ENCODE measurements at places on chromosomes 4 and X.

DNA sequence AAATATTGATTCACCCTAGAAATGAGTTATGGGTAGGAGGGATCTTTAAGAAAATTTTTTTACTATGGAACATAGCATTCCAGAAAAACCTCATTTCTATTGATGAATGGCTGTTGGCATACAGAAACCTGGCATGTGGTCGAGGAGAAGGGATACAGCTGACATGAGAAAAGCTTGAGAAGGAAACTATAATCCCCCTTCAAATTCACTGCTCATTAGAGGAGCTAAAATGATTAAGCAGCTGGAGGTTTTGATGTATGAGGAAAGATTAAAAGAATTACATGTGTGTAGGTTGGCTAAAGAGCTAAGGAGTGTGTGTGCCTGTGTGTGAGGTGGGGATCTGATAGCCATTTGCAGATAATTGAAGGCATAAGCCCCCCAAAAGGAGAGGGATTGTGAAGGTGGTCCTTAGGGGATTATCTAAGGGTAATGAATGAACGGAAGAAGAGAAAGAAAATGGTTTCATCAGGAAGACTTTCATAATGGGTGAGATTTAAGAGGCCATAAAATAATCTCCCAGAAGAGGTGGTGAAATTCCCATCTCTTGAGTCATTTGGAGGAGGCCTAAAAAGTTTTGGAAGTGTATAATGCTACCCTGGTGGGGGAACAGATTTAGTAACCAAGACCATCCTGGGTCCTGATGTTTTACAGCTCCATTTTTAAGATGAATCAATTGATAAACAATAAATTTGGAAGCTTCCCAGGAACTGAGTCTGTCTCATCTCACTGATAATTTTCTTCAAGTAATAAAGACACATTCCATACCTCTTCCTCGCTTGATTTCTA, 272.0 kb upstream of the HAND2 start:
- DNase-seq = no peak

DNA sequence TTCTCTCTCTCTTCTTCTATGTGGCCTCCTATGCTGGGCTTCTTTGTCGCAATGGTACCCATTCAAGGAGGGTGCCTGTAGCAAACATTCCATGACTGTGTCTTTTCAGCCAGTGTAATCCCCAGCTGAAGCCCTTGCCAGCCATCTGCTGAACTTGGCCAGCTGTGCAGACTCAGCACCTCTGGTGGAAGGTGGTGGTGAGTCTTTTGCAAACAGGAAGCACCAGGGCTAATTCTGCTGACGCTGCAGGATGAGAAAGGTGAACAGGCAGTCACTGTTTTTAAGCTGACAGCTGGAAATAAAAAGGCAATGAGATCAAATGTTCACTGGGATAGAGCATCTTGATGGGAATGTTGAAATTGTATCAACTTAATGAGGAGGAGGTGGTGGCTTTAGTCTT, 298.7 kb upstream of the CLNK start:
- no peak for DNase-seq

DNA sequence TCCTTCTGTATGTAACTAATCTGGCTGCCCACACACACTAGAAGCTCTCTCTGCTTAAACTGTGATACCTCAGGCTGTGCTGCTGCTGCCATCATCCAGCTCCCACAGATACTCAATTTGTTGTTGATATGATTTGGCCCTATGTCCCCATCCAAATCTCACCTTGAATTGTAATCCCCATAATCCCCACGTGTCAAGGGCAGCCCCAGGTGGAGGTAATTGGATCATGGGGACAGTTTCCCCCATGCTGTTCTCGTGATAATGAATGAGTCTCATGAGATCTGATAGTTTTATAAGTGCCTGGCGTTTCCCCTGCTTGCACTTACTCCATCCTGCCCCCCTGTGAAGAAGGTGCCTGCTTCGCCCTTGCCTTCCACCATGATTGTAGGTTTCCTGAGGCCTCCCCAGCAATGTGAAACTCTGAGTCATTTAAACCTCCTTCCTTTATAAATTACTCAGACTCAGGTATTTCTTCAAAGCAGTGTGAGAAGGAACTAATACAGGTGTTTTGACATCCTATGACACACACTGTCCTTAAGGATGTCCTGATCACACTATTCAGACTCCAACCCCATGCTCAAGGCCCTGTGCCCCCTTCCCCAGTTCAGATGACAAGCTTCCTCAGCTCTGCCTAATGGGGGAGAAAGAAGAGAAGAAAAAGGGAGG, 2.9 kb upstream of the ATOH1 start:
- DNase-seq = no peak

DNA sequence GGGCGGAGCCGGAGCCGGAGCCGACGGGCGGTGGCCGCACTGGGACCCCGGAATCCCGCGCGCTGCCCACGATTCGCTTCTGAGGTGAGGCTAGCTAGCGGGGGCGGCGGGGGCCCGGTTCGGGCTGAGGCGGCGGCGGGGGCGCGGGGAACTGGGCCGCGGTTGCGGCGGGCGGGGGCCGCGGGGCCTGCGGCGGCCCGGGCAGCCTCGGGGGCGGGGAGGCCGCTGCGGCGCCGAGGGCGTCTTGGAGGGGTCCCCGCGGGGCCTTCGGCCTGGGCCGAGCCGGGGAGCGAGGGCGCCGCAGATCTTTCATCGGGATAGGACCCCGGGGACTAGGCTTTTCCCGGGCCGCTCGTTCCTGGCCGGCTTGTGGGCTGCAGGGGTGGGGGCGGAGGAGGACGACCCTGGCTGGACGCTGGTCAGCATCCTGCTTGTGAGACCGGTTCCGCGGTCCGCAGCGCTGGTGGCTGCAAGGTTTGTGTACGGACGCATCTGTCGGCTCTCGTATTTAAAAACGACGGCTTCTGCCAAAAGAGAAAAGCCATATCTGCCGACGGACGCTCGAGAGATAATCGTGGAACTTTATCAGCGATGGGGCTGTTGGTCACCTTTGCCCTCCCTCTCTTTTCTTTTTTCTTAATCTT, 419 bp downstream of the ADD1 start:
- no peak for DNase-seq

GRCh38 chrX:136829413-136829812, 48.7 kb upstream of the ARHGEF6 start:
- DNase-seq = no peak

DNA sequence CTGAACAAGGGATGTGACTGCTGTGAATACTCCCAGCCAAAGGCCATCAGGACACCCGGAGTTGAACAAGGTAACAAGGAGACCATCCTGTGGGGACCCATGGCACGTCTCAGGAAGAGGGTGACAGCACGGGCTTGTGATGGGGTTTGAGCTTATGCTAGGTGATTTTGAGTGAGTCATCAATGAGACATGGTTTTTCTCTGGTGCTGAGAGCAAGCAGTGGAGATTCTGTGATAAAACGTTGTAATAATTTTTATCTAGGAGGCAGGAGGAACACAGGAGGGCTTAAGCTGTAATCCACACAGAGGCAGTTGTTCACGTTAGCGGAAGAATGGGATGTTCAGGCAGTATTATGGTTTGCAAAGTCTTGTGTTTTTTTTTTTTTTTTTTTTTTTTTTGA, 36.0 kb downstream of the TRIML1 start:
- no peak for DNase-seq

- no peak for DNase-seq
Observed at GRCh38 chrX:134623293-134624045, 34.8 kb downstream of the PLAC1 start.

DNA sequence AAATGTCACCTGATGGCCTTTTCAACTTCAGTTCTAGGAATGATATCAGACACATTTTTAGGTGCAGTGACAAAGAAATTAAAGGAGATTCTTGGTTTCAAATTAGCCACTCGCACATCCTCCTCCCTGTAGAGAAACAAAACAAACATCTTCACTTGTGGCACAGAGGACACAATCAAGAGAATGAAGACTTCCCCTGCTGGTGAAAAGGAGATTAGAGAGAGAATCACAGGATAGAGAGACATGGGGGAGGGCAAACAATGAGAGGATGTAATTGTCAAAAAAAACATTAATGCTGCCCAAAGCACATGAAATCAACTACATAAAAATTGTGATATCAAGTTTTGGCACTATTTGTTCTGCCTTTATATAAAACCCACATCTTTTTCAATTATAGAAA, 34.5 kb downstream of the ACE2 start:
- no peak for DNase-seq

GRCh38 chrX:111483881-111484280, 27.6 kb upstream of the SERTM2 start:
- no peak for DNase-seq

DNA sequence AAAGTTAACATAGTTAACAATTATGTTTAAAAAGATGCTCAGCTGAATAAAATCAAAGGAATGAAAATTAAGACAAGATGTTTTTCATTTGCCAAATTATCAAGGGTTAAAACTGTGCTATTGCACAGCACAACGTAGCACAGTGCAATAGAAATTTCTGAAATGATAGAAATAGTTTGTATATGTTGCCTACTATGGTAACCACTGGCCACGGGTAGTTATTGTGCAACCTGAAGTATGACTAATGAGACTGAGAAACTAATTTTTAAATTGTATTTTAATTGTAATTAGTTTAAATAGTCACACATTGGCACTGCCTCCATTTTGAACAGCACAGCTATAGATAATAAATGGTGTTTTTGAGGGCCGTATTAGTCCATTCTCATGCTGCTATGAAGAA, 343.1 kb upstream of the FAM241A start:
- DNase-seq = no peak

- DNase-seq = no peak
Observed at GRCh38 chrX:18016941-18017340, 155.8 kb upstream of the RAI2 start.

- no peak for DNase-seq
Observed at GRCh38 chr4:24208691-24209090, 318.8 kb upstream of the PPARGC1A start.

GRCh38 chr4:123919576-123920098, 523.0 kb downstream of the SPRY1 start:
- no peak for DNase-seq

DNA sequence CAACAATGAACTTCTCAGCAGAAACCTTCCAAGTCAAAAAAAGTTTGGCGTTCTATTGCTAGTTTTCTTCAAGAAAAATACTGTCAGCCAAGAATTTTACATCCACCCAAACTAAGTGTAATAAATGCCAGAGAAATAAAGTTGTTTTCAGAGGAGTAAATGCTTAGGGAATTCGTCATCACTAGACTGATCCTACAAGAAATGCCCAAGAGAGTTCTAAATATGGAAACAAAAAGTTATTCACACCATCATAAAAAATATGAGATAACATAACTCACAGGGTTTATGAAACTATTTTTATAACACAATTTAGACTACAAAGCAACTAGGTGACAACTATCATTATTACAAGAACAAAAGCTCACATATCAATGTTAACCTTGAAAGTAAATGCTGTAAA, 259.5 kb upstream of the GABRA2 start:
- DNase-seq = no peak

- DNase-seq = peak; percentile 3
Observed at GRCh38 chr4:15004739-15005301, 2.5 kb downstream of the CPEB2 start.

- DNase-seq = no peak
Observed at GRCh38 chrX:136584545-136584944, 52.5 kb downstream of the VGLL1 start.

DNA sequence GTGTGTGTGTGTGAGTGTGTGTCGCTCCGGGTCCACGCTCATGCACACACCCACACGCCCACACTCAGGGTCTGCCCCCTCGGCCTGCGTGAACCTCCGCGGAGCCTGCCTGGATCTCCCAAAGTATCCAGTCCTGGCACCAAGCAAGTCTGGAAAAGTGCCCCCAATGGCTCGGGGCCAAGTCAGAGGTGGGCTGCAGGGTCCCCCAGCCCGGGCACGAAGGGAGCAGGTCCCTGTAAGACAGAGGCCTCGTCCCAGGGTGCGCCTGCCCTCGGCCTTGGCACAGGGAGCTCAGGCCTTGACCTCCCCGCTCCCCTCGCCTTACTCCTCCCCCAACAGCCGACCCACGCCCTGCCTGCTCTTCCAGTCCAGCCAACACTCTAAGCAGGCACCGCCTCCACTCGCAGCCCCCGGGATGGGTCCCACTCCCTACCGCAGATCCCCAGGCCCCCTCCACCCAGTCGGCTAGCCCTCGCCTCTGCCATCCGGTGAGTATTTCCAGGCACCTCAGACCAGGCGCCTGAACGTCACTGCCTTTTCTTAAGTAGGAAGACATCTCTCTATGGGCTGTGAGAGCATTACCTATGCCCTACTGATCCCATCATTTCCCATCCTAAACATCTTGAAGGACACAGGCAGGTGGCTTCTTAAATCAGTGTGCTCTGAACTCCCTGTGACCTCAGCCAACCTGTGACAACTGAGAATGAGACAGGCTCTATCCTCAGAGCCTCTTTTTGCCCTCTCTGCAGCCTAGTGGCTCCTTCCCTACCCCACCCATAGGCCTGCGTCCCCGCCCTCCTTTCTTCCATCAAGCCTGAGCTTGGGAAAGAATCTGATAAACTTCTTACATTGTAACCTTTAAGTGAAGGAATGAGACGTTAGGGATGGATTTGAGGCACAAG, 704 bp downstream of the FAM114A1 start:
- DNase-seq = no peak

DNA sequence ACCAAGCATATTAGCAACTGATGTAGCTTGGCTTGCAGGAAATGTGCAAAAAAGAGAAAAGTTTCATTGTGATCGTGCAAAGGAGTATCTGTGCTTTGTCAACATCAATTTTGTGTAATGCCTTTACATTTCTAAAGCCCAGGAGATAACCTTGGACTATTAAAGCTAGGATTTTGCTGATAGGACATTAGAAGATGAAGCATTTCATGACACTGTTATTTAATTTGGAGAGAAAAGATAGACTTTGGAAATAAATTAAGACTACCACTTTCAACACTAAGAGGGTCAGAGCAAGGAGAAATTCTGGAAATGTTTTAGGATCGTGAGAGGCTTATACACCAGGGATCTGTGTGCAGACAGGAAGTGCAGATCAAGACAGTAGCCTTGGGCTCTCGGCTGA, 120.6 kb upstream of the MID1 start:
- DNase-seq = no peak

GRCh38 chr4:110623718-110624397, 981 bp upstream of the PITX2 start:
- no peak for DNase-seq

DNA sequence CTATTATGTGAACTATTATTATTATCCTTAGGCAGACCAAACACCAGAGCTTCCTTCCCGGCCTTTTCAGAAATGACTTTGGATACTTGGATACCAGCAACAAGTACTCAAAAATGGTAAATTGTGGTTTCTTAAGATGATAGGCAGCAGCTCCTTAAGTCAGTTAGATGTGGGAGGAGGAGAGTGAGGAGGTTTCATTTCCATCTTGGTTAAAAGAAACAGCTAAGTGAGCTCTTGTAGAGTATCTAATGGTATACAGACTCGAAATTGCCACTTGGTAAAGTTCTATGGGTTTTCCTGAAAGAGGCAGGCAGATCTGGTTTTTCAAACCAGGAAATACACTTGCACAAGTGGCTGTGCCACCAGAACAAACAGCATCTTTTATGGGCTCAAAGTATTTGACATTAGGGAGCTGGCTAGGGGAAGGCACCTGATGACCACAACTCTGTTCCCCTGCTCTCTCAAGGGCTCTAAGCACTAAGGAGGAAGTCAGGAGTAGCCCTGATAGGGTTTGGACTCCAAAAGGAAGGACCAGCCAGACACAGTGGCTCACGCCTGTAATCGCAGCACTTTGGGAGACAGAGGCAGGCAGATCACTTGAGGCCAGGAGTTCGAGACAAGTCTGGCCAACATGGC, 130.9 kb downstream of the TMEM164 start:
- DNase-seq = no peak

- no peak for DNase-seq
Observed at GRCh38 chrX:150828785-150829184, 69.7 kb downstream of the CD99L2 start.

Data from esophagus squamous epithelium (tissue), 5 donors.